ENCODE measurements at places on chromosomes 13 and 19.

- no peak for DNase-seq
These were observed 74.8 kb downstream of the ABCC4 start for GRCh38 chr13:95226476-95226875.

GRCh38 chr19:8445488-8446001 is 770 bp downstream of the HNRNPM start:
- DNase-seq: peak; percentile 71

GRCh38 chr19:2246801-2247361 is 2.2 kb upstream of the AMH start:
- no peak for DNase-seq

GRCh38 chr13:87678372-87678752 is 7.2 kb downstream of the SLITRK5 start:
- DNase-seq: no peak

GRCh38 chr13:32877491-32877890 is 138.7 kb upstream of the KL start:
- DNase-seq: no peak

GRCh38 chr13:80249516-80250212 is 91.3 kb downstream of the SPRY2 start:
- DNase-seq: no peak

DNA sequence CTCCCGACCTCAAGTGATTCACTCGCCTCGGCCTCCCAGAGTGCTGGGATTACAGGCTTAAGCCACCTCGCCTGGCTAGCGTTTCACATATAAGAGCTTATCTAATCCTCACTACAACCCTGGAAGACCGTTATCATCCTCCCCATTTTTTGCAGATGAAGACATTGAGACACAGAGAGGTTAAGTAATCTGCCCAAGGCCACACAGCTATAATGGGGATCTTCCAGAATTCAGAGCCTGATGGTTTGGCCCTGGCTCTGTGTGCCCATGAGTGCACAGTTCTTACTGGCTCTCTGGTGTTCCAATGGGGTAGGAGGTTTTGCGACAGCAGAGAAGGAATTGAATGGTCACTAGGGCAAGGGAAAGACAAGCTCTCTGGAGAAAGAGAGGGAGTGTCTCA is 16.8 kb upstream of the KCTD15 start:
- no peak for DNase-seq

All from suppressor macrophage treated with lipopolysaccharide for 1 hour (primary cell).